ENCODE measurements at places on chromosomes 6 and 20.

DNA sequence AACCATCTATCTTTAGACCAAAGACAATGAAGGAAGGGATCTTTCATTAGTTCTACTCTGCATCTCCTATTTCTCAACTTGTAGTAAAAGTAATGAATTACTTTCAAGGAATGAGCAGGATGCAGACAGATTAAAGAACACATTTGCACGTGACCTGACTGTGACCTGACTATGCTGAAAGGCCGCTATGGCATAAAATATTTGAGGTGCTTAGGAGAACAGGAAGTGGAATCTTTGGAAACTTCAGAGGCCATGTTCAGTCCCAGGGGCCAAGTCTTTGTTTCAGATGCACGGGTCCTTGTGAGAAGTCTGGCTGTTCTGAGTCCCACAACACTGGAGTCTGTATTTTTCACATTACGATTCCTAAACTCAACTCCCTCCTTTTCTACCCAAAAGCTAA lies 41.0 kb downstream of the NINL start:
- no peak for DNase-seq

DNA sequence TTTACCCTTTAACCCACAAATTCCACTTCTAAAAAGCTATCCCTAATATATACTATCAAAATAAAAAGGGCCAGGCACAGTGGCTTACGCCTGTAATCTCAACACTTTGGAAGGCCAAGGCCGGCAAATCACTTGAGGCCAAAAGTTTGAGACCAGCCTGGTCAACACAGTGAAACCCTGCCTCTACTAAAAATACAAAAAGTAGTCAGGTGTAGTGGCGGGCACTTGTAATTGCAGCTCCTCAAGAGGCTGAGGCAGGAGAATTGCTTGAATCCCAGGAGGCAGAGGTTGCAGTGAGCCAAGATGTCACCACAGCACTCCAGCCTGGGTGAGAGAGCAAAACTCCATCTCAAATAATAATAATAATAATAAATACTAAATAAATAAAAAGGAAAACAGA lies 82.5 kb downstream of the TRIM27 start:
- no peak for DNase-seq

DNA sequence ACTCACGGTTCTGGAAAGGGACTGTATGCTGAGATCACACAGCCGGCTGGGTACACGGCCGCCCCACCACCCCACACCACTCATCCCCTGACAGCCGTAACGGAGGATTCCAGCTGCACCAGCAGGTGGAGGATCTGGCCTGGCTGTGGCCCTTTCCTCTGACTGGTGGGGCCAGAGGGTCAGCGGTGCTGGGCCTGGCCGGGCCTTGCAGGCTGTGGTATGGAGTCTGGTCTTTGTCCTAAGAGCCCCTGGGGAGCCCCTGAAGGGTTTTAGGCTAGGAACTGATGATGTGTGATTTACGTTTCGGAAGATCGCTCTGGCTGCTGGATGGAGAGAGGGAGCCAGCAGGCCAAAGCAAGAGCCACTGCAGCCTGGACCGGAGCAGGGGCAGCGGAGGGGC lies 26.6 kb downstream of the NOL4L start:
- no peak for DNase-seq

DNA sequence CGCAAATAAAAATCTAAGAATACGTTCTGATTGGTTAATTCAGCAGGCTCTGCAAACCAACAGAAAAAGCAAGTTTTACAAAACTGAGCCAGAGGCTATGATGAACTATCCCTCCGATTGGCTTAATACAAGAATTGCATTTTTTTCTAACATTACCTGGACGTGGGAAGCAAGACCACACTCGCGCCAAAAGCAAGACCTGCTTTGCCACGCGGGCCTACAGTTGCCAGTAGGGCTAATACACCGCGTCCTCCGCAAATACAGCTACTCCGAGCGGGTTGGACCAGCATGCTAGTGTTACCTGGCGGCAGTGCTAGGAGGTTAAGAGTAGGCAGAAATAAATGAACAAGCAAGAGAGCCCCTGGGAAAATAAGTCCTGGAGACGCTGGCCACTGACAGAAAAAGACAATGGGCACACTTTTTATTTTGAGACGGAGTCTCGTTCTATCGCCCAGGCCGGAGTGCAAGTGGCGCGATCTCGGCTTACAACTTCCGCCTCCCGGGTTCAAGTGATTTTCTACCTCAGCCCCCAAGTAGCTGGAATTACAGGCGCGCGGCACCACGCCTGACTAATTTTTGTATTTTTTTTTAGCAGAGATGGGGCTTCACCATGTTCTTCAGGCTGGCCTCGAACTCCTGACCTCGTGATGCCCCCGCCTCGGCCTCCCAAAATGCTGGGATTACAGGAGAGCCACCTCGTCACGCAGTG lies 131.9 kb upstream of the BTN3A2 start:
- DNase-seq = no peak

DNA sequence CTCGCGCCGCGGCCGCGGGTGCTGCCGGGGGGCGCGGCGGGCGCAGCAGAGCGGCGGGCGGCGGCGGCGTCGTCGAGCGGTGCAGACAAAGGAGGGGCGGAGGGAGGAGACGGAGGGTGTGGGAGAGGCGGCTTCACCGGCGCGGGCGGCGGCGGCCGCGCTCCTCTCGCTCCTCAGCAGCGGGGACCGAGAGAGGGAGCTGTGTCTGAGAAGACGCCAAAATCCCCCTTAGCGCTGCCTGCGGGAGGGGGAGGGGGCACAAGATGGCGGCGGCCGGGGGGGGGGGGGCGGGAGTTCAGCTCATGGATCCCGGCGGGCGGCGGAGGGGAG lies 296 bp downstream of the ADNP start:
- DNase-seq = no peak

GRCh38 chr6:107683183-107683582 lies 140.9 kb downstream of the SCML4 start:
- no peak for DNase-seq

- DNase-seq = no peak
Observed at GRCh38 chr6:21539621-21540100, 53.9 kb upstream of the SOX4 start.

- no peak for DNase-seq
Observed at GRCh38 chr6:89350281-89350966, 2.1 kb downstream of the UBE2J1 start.

DNA sequence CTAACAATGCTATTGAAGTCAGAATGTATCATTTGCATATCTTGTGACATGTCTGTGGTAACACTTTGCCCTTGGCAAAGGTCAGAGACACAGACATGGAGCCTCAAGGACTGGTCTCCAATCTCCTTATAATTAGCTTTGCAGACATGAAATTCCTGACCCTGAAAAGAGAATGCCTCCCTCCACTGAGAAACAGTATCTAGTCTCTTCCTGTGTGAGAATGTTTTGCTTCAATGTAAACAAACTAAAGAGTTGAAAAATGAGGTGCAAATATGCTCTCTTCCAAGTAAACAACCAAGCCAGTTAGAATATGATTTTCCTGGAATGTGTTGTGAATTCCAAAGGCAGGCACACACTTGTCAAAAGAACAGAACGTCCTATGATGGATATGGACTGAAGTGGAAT lies 407.1 kb upstream of the MARCKS start:
- no peak for DNase-seq

DNA sequence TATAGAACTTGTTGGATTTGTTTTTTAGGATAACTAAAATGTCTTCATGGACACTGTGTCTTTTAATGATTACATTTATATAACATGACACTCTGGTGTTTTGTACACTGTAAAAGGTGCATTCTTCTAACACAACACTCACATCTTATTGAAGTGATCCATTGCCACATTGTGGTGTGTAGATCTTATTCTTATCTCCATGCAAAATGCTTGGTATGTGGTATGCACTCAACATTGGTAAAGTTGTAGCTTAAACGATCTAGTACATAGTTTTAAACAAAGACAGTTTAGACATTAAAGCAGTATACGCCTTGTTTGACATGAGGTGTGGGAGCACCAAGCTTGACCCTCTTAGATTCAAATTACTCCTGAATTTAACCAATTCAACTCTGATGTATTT lies 84.7 kb downstream of the SASH1 start:
- DNase-seq = no peak

- DNase-seq = no peak
Observed at GRCh38 chr20:19966840-19967239, 50.3 kb upstream of the NAA20 start.

DNA sequence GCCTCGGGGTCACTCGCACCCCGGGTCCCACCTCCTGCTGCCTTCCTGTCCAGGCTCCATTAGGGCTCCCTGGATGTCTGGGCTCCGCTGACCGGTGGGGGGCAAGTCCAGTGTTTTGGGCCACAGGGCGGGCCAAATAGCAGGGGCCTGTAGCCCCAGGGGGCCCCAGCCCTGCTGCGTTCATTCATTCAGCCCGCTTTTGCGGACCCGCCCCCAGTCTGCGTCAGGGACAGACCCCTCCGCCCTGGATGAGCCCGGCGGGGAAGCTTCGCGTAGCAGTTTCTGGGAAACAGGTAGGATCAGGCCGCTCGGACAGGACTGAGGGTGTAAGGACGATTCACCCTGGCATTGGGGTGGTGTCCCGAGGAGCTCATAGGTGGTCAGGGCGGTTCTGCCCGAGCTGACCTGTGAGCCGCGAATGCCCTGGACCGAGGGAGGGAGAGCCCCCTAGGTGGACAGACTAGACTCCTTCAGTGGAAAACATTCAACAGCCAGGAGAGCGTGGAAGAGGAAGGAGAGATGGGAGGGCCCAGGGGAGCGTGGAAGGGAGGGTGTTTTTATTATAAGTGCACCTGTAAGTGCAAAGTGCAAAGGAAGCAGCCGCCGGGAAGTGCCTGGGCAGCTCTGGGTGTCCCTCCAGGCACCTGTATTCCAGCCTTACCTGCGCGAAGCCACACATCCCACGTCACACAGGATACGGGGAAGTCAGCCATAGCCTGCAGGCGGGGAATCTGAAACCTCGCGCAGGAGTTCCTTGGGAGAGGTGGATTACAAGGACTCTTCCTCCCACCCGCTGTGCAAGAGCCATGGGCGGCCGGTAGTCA lies 662 bp downstream of the ENTPD6 start:
- no peak for DNase-seq

DNA sequence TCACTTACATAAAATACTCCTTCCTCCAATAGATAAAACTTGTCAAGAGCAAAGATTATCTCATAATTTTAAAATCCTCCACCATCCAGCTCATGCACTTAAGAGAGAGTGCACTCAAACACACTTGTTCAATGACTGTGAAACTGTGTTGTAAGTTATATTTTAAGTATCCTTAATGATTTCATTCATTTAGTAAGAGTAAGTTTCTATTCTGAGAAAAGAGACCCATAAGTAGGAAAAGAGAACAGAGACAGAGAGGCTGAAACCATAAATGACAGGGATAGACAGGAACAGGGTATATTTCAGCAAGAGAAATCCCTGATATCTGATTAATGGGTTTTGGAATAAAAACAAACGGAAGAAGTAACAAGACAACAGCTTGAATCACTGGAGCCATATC lies 8.2 kb downstream of the SSR1 start:
- DNase-seq = no peak

DNA sequence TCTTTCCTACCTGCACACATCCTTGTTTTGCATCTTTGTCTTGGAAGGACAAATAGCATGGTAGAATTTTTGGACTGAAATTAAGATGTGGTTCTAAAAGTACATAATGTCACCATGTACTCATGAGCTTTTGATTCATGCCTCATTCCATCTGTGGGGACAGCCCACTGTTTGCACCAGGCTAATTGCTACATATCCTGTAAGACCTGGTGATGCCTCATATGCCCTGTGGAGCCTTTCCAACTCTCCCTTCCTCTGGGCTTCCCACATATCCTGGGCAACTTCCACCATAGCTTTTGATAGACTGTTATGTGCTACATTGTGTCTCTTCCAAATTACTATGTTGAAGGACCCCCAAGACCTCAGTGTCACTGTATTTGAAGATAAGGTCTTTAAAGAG lies 213.6 kb upstream of the PREP start:
- no peak for DNase-seq

DNA sequence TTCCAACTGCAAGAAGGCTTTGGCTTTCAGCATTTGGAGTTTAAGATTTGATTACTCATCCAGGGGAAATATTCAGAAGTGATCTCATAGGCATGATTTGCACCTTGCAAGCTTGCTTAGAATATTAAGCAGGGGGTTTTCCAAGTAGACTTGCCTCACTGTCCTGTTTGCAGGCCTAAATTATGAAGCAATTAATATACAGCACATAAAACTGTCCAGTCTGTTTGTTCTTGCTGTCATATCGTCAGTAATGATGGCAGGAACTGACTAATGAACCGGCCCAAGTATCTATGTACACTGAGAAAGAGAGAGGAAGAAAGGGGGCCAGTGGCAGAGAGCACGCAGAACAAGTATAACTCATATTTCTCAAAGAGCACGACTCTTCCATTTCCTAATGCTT lies 212.5 kb upstream of the SUPT3H start:
- DNase-seq = no peak

DNA sequence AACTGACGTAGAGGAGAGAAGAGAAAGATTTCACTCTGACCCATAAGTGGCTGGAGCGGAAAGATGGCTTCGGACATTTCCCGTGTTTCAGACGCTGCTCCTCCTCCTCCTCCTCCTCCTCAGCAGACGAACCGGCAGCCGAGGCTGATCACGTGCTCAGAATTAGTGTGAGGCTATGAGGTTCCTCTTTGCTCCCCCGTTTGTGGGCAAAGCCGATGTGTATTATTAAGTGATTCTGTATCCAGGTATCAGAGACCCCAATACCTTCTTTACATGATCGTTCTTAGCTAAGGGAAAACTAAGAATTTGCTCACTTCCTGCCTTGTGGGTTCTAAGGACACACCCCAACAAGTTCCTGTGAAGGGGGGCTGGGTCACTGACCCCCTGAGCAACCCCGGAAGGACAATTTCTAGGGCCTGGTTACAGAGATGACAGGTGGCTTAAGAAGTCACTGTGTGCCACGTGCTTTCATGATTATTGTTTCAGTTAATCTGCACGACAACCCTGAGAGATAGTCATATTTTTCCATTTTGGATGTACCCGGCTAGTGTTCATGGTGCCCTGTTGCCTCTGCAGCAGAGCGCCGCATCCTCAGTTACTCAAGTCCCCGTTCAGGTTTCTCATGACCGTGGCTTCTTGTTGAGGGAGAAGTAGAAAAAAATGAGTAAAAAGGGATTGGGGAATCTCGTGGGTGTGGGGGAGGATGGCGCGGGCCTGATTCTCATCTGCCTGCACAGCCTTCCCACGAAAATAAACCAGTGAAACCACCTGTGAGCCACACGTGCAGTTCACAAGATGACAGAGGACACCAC lies 671.8 kb downstream of the QKI start:
- no peak for DNase-seq

GRCh38 chr6:11328613-11329247 lies 96.3 kb upstream of the NEDD9 start:
- DNase-seq = no peak

DNA sequence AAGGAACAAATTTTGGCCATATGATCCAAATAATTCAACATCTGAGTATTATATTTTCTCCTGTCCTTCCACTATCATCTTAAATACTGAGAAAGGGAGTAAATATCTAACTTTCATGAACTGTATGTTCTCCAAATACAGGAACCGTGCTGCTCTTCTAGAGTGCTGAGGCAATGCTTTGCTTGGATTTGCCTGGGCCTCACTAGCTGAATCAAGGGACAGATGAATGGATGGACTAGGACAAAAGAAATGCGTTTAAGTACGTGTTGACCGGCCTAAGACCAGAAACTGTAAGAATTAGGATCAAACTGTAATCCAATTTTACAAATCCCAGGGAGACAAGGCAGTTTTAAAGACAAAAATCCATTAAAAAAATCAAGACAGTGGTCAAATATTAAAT lies 362.4 kb upstream of the RUNX2 start:
- no peak for DNase-seq
